ENCODE measurements at places on chromosomes 16 and 17. TPM values are rescaled to one million over a fixed set of nuclear protein-coding genes. Genes with fewer than 3 reads are reported as not detected.

GRCh38 chr17:68013385-68013784 lies 17.1 kb upstream of the C17orf58 start:
- no peak for DNase-seq

RRAD gene
- total RNA-seq, result 2.8 TPM

THAP11 gene
- total RNA-seq, result 21.6 TPM

DNA sequence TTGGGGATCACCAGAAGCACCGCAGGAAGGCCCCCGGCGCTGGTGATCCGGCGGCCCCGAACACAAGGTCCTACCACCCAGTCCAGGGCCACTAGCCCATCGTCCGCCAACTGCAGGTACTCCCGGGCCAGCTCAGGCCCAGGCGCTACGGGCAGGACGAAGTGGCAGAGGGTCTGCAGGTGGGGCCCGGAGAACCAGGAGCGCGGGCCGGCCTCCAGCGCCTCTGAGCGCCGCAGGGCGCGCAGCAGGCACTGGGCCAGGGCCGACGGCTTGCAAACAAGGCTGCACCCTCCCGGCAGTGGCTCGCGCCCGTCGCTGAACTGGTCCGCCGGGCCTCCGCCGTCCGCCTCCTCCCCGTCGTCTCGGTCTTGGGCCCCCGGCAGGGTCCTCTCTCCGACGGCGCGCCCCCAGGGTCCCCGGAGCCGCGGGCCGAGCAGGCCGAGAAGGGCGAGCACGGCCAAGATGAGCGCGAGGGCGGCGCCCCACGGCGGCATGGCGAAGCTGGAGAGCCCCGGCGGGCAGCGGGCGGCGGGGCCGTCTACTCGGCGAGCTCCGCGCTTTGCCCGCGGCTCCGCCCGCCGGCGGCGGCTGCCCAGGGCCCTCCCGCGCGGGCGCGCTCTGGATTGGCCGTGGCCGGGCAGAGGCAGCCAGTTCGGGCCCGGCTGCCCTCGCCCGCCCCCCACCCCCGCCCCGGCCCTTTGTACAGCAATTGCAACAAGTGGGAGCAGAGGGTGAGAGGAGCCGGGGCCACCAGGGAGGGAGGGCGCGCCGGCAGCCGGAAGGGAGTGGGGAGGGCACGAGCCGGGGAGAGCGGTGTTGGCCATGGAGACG lies at the start of gene ABHD15:
ABHD15 (minus strand) TSS at position 565 of the 831 bp plus-strand sequence; CDS start at position 494, 71 bp downstream.
- DNase-seq, result peak; percentile 29

PROCA1 gene
- total RNA-seq, result 2.0 TPM

DNA sequence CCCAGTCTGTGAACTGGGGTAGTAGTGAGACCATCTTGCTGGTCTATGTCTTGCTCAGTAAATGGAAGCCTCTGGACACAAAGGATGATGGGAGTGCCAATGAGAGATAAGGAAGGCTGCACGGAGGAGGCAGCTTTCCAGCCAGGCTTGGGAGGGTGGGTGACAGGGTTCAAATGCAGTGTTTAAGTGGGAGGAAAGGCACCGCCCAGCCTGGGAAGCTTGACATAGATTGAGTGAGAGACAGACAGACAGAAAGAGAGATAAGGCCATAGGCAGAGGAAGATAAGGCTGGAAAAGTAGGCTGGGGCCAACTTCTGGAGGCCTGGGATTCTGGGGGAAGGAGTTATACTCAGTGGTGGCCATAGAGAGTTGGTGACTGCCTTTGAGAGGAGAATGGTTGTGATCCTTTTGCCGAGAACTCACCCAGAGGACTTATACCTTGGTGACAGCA lies 7.2 kb upstream of the COL1A1 start:
- no peak for DNase-seq

PABPN1L gene
- not detected for total RNA-seq

DNA sequence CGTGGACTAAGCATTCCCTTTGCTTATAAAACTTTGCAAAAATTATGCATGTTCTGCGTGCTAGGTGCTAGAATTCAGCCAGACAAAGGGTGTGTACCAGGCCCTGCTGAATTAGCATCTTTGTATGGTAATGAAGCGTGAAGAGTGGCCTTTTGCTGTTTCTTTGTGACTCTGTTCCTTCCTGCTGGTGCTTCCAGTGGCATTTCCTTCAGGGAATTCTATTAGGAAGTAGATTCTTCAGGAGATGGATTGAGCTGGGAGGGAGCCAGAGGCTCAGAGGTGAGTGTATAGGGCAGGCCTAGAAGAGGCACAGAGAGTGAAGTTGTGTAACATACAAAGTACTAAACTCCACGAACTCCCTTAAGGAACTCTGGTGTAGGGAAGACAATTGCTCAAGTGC lies 73.9 kb upstream of the ASIC2 start:
- no peak for DNase-seq

- DNase-seq, result no peak
These were observed 6.2 kb upstream of the NOTUM start for GRCh38 chr17:81967244-81967532.

GRCh38 chr17:44901411-44901921 lies 2.2 kb upstream of the EFTUD2 start:
- peak; percentile 92 for DNase-seq

DNA sequence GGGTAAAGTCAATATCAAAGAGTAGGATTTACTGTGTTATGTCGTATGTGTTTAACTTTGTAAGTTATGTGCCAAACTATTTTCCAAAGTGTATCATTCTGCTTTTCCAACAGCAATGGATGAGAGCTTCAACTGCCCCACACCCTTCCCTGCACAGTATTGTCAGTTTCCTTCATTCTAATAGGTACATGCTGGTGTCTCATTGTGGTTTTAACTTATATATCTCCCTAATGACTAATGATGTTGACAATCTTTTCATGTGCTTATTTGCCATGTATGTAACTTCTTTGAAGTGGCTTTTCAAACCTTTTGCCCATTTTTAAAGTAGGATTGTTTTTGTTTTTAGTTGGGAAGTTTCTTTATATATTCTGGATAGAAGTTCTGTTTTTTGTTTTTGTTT lies 3.8 kb downstream of the DDX19B start:
- no peak for DNase-seq

TMED6 gene
- total RNA-seq, result not detected

GABARAP gene
- 144 TPM for total RNA-seq

GRCh38 chr17:75273977-75274708 lies 3.1 kb upstream of the MIF4GD start:
- peak; percentile 46 for DNase-seq

SLC16A6 gene
- total RNA-seq, result 0.48 TPM

KRT25 gene
- not detected for total RNA-seq

DNA sequence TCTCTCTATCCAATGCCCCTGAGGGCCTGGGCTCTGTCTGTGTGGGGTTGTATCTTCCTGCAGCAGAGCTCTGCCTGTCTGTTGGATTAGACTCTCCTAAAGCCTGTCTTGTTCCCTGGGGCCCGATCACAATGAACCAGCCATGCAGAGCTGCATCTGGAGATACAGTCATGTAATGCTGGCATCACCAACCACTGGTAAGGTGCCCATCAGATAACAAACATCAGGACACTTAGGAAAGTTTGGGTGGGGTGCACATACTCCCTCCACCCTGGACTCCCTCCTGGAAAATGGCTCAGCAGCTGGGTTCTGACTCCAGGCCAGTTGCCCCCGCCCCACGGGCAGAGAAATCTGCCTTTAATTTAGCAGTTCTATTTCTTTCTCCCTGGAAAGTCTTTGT lies 61.3 kb upstream of the BRD7 start:
- DNase-seq, result no peak

DNA sequence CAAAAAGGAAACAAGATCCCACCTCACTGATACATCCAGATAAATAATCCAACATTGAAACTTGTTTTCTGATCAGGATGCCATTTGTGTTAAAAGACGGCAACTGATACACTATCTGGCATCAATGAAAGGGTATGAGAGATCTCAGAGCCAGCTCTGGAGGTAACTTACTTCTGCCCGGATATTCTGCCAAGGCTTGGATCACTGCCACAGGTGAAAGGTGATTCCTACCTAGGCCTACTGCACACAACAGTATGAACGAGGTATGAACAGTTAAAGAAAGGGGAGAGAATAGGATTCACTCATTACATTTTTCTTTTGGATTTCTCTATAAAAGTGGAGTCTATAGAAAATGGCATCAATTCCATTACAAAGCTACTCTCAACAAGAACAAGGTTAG lies 136.1 kb downstream of the HS3ST3A1 start:
- no peak for DNase-seq

DNA sequence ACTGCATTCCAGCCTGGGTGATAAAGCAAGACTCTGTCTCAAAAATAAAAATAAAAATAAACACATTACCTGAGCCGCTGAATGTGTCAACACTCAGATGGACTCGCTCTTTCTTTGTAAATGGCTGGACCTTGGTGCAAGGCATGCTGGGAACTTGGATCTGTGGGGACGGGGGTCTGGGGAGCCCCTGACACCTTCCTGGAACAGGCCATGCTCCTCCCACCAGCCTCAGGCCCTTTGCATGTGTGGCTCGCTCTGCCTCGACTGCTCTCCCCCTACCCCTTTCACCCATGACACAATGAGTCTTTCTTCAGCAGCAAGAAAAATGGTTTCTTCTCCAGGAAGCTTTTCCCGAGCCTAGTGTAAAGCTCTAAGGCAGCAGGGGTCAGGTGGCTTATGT lies 94.0 kb upstream of the CDH5 start:
- no peak for DNase-seq

GRCh38 chr16:82675300-82675699 lies 48.5 kb downstream of the CDH13 start:
- no peak for DNase-seq

DNA sequence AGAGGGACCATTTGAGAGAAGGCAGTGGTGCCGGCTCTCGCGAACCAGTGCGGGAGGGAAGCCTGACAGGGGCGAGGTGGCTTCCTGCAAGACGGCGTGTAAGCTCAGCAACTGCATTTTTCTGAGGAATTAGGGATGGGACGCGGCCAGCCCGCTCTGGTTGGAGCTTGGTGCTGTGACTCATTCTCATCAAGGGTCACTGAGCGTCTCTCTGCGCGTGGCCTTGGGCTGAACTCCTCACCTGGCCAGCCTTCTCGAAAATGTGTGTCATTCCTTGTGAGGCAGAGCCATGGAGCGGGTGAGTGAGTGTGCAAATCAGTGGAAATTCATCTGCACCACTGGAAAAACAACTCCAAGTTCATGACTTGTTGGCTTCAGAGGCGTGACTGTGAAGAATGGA lies 52.8 kb downstream of the NTN1 start:
- no peak for DNase-seq

KRTAP4-9 gene
- not detected for total RNA-seq

GRCh38 chr16:49910541-49911071 lies 54.7 kb upstream of the ZNF423 start:
- no peak for DNase-seq

GRCh38 chr17:32006957-32007462 lies at the start of gene LRRC37B:
TSS of gene LRRC37B (plus strand) at chr17:32007383. CDS start at chr17:32021393, 14,010 bp downstream.
- DNase-seq, result peak; percentile 75

DNA sequence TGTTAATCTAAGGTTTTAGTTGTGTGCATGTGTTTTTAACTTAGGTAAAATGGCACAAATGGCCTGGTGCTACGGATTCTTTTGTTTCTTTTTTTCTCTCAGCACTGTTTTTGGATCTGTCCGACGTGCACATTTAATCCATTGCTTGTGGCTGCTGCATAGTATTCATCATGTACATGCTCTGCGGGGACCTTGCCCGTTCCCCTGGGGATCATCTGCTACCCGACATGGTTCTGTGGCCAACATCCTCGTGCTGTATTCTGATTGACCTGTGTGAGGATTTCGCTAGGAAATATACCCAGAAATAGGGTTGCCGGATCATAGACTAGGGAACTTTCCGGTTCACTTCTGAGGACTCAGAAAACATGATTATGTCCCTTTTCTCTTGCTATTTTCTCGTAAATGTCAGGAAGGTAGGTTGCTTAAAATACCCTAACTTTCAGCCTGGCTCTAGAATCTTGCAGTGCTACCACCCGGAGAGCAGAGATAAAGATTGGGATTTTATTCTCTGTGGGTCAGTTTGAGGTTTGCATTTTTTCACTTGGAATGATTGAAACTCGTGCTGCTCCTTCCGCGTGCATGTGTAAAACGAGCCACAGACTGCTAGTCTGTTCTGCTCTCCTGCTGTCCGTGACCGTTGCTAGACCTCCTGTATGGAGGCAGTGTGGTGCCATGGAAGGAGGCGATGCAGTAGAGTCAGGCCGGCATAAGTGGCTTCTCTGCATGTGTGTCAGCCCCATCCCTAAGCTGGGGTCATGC lies 42.9 kb downstream of the LDHD start:
- DNase-seq, result no peak

DNA sequence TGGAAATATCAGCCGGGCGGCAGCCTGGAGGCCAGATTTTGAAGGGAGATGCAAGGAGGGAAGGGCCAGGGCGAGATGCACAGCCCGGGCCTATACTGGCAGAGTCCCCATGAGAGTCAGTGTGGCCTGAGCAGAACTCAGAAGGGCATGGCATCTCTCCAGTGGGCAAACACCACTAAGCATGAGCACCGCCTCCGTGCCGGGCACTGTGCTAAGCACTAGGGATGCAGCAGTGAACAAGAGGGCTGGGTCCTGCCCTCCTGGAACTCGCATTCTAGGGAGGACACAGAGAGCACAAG lies 33.5 kb downstream of the TK2 start:
- DNase-seq, result no peak

DNA sequence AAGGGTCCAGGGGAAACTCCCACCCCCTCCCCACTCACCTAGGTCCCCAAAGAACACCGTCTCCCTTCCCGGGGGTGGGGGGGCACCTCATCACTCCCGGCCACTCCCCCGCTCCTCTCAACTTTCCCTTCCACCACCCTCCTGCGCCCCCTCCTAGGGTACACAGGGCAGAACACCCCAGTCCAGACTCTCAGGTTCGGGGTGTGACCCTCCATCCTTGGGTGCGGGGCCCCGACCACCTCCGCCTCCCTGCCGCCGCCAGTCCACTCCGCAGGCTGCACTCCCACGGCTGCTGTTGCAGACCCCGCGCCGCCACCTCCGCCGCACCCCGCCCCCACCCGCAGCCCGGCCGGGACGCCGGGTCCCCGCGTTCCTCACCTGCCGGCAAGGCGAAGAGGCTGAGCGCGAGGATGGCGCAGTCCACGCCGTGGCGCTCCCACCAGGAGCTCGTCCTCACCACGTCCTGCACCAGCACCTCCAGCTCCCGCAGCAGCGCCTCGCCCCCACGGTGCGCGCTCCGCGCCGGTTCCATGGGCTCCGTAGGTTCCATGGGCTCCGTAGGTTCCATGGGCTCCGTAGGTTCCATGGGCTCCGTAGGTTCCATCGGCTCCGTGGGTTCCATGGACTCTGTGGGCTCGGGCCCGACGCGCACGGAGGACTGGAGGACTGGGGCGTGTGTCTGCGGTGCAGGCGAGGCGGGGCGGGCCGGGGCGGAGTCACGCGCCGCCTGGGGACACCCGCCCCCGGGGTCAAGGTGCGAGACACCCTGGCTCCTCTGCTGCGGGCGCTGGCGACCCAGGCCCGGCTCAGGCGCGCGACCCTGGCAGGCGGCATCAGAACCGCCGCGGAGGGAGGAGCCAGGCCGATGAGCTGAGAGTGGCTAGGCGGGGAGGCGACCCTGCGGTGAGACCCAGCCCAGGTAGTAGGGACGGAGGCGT lies at the start of gene FADS6:
FADS6 (minus strand) TSS at position 660 of the 938 bp plus-strand sequence; CDS start at position 622, 38 bp downstream.
- DNase-seq, result no peak
